Posterior vena cava (tissue), 2 donors: ENCODE measurements at places on chromosomes 12 and 14. TPM values are rescaled to one million over a fixed set of nuclear protein-coding genes. Genes with fewer than 3 reads are reported as not detected.
A peak's percentile ranks its signal among the peaks of the same experiment; 100 is the strongest.

GRCh38 chr14:23193432-23193831, 10.0 kb upstream of the SLC7A8 start:
- no peak for DNase-seq

- no peak for DNase-seq
Observed at GRCh38 chr14:101905614-101906013, 58.8 kb upstream of the DYNC1H1 start.

GRCh38 chr12:58347188-58347587, 405.8 kb downstream of the ATP23 start:
- no peak for DNase-seq

DNA sequence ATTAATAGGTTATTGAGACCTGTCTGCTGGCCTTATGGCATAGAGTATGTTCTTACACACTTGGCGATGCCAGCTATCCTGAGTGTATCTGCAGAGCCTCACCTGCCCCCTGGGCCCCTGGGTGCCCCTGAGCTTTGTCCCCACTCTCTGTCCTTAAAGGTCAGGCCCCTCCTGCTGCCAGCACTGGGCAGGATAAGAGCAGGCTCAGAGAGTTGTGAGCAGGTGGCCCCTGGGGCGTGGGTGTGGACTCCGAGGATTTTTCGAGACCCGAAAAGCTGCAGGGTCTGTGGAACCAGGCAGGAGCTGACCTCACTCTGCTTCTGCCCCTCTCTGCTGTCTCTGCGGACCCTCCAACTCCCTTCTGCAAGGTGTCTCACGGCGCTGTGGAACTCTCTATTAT, 8.2 kb downstream of the HIP1R start:
- peak; percentile 60 for DNase-seq

DNA sequence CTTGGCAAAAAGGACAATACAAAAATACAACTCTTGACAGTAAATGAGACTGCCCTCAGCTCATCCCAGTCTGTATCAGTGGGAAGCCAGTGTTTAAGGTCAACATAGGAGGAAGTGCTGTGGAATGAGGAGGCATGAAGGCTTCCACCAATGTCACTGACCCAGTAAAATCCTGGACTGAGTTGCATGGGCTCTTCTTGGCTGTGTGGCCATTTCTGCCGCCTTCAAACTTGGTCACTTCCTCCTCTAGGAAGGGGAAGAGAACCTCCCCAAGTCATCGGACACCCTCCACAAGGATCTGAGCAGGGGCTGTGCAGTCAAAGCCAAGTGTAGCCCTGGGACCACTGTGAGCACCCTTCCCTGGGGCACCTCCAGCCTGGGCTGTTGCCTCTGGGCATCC, 11.9 kb downstream of the GPR68 start:
- no peak for DNase-seq

DNA sequence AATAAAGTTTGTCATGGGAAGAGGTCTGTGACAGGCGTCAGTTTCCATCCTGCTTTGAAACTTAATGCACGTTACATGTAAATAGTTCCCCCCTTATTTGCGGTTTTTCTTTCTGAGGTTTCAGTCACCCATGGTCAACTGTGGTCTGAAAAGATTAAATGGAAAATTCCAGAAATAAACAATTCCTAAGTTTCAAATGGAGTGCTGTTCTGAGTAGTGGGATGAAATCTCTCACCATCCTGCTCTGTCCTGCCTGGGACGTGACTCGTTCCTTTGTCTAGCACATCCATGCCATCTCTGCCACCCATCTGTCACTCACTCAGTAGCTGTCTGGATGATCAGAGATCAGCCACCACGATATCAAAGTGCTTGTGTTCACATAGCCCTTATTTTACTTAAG, 51.3 kb upstream of the DICER1 start:
- no peak for DNase-seq

DNA sequence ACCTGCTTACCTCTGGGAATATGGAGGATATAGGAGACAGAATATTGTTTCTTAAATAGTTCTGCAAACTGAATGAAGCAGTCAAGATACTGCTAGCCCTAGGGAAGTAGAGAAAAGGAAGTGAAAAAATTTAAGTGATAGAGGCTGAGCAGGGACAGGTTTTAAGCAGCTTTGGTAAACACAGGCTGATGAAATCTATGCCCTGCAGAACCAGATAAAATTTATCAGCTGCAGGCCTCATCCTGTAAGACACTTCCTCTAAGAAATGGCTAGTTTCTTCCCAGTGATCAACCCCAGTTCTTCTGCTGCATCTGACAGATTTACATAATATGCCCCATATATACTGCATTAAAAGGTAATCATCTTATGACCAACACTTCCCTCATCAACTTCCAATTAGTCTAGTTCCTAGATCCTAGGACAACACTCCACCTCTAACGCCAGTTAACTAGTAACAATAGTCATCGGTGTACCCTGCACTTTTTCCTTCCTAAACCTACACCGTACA, 1.3 kb upstream of the ESYT1 start:
- DNase-seq: no peak

GRCh38 chr12:71456316-71456715, 16.7 kb downstream of the LGR5 start:
- DNase-seq: no peak

- DNase-seq: peak; percentile 96
Observed at GRCh38 chr14:94342334-94342934, 19.3 kb upstream of the SERPINA6 start.

DNA sequence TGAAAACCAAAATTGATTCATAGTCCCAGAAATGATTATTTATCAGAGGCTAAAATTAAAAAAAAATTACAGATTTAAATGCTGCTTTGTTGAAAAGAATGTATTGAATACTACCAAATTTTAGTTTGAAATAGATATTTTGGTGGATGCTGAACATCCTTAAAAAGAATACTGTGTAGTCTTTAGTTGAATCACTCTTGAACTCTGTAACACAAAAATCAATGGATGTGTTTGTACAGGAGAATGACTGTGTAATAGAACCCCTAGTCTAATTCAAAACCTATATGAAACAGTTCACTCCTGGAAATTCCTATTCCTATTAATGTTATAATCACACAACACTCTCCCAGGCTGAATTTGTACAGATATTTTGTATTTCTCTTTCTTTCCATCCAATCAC, 1.5 kb upstream of the TSPAN8 start:
- DNase-seq: no peak

- DNase-seq: no peak
Observed at GRCh38 chr14:73991092-73991491, 28.0 kb downstream of the ENTPD5 start.

DNA sequence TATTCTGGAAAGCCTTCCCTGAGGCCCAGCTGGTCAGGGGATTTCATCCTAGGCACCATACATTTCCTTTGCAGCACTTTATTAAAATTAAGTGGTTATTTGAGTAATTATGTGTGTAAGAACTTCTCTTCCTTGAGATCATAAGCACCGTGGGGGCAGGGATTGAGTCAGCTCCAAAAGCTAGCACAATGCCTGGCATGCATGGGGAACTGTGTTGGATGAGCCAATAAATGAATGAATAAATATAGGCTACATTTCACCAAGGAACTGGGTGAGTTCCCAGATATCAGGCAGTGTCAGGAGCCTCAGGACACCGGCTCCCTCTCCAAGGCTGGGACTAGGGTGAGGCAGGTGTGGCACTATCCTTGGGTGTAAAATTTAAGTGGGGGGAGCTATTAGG, 82.8 kb upstream of the FBXO21 start:
- no peak for DNase-seq

DNA sequence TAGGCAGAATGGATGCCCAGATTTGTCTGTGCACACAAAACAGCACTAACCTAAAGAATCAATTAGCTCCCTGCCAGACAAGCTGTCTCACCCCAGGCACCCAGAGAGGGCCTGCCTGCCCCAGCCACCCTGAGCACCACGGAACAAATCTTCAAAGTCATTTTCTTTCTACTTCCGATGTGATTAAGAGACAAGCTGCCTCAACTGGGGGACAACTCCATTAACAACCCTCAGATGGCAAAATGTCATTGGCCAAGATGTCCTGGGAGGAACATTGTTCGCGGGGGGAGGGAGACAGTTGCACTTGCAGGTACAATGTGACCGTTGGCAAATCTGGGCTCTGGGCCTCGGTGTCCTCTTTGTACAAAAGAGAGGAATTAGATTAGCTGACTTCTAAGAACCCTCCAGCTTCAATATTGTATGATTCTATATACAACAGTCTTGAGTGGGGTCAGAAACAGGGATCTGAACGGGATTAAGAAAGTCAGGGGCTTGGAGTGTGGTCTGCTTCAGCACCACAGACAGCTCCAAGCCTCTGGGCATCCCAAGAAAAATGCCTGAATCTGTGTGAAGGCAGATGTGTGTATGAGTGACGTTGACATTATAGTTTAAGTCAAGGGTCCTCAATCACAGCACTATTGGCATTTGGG, 42.8 kb upstream of the CMKLR1 start:
- no peak for DNase-seq

DNA sequence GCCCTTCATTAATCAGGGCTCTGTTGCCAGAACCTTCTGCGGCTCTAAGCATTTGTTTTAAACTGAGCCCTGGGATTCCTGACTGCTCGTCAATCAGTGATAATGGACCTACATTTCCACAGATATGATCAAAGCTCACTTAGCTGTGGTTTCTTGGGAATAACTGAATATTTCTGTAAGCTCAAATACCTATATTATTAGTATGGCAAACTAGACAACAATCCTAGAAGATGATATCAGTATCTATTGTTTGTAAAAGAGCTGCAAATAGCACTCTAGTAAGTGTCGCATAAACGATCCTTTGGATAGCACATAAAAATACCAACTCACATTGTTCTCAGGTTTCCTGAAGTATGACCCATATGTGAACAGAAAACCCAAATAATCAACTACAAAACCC, 150.4 kb downstream of the PPM1H start:
- no peak for DNase-seq

- no peak for DNase-seq
Observed at GRCh38 chr12:104180374-104180773, 35.2 kb upstream of the TXNRD1 start.

DNA sequence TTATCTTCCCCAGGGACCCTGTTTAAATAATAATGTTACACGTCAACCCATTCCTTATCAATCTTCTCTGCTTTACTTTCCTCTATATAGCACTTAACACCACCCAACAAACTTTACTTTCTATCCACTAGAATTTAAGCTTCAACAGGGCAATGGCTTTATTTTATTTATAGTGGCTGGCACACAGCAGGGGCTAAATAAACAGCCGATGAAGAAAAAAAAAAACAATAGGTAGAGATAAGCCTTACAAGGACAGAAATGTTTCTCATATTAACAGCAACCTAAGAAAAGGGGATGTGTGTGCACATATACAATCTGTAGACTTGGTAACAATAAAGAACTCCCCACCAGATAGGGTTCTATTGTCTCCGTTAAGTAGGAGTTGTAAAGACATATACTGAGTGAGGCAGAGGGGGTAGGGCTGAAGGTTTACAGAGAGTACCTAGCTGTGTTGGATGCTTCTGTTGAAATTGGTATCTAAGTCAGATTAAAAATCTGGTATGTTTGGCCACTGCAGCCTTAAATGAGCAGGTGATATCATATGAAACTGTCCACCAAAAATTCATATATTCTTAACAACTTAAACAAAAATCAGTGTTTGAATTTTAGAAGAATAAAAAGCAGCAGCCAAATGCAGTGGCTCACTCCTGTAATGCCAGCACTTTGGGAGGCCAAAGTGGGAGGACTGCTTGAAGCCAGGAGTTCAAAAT, 24.7 kb upstream of the AP4S1 start:
- DNase-seq: no peak

DNA sequence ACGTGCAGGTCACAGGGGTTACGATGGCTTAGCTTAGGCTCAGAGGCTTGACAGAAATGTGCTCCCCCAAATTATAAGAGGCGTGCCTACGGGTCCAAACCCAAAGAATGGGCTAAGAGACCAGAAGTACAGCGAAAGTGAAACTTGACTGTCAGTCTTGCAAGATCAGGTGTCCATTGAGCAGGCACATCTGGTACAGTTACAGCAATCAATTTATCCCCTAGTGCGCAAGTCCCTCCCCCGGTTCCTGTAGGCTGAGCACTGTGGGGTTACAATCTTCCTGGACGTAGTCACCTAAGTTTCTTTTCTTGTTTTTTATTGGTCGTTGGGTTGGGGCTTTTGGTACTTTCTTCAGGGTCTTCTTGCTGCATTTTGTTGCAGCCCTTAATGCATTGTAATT, 134.2 kb downstream of the UNC79 start:
- no peak for DNase-seq

DNA sequence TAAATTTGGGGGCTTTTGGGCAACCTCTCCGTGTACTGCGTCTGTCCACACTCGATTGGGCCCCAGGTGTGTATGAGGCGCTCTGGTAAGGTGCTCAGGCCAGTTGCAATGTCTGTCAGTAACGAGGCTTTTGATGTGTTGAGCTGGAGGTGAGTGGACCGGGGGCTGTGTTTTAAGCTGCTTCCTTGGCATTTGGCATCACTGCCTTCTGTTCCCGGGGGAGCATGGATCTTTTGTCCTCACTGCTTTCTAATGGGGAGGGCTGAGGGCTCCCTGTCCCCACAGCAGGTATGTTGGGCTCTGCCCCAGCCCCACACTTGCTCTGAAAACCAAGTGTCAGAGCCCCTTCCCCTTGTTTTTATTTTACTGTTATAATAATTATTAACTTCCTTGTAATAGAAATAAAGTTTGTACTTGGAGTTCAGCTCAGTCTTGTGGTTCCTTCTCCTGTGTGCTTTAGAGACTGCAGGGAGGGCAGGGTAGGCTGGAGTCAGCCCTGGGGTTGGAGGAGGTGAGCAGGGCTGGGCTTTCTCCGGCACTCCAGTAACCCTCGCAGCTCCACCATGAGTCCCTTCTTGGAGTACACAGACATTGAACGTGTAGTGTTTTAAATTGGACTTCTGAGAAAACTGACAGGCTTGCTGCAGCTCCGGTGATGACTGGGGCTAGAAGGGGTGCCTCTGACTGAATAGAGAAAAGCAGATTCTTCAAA, 28.0 kb downstream of the TRAFD1 start:
- no peak for DNase-seq

PLA2G1B gene
- total RNA-seq: 2.0 TPM

KLRB1 gene
- total RNA-seq: 0.67 TPM

WASHC3 gene
- 46.7 TPM for total RNA-seq

LBHD2 gene
- not detected for total RNA-seq

LRP1-AS gene
- total RNA-seq: not detected

KRT4 gene
- total RNA-seq: not detected

TAS2R7 gene
- total RNA-seq: not detected

CISTR gene
- total RNA-seq: not detected

OTOGL gene
- 0.24 TPM for total RNA-seq

TCL1A gene
- 0.24 TPM for total RNA-seq

FGF23 gene
- not detected for total RNA-seq

NYNRIN gene
- total RNA-seq: 15.1 TPM

DNAI7 gene
- total RNA-seq: 1.1 TPM

RFLNA gene
- total RNA-seq: 1.2 TPM

CFAP54 gene
- total RNA-seq: 0.90 TPM
